Stimulated activated CD4-positive, alpha-beta T cell treated with anti-CD3 and anti-CD28 coated beads, TNF-alpha, amount 100 ng/mL, for 24 hours (primary cell): ENCODE measurements at places on chromosomes 7 and 10.

- no peak for DNase-seq
Measured at GRCh38 chr10:15737656-15738055, 17.9 kb upstream of the ITGA8 start.

GRCh38 chr10:57418476-57418875 is 849.2 kb downstream of the IPMK start:
- DNase-seq, result no peak

GRCh38 chr10:34526186-34526585 is 288.9 kb downstream of the PARD3 start:
- DNase-seq, result no peak

- no peak for DNase-seq
Measured at GRCh38 chr10:22156750-22157149, 61.1 kb downstream of the EBLN1 start.

DNA sequence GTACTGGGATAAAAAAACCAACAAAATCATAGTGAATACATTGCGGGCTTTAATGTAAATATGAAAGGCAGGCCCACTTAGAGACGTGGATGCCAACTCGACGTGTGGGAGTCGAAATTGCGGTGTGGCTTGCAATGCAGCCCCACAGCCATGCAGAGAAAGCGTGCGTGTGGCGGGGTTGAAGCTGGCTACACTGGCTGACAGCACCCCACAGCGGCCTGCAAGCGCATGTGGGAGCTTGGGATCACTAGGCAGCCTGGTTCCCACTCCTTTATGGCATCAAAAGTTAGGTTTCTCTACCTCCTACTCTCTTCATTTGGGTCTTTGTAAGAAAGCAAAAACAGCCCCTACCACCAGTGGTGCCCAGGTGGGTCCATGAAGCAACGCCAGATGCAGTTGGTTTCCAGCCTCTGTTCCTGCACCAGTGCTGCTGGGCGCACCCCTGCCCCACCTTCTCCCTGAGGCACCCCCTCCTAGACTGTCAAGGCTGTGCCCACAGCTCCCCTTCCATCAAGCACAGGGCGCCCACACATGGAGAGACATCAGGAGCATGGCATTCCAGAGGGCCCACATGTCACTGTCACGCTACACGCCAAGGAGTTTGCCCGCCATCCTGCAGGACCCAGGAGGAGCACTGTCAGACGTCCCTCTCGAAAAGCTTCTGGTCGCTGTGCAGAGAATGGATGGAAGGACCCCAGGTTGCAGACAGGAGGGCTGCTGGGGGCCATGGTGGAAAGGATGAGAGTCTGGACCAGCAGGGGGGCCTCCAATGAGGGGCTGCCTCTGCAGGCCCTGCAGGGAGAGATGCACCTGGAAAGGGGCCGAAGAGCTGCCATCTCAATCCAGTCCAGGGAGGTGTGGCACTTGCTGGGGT is 142.9 kb downstream of the PAXIP1 start:
- DNase-seq, result no peak

DNA sequence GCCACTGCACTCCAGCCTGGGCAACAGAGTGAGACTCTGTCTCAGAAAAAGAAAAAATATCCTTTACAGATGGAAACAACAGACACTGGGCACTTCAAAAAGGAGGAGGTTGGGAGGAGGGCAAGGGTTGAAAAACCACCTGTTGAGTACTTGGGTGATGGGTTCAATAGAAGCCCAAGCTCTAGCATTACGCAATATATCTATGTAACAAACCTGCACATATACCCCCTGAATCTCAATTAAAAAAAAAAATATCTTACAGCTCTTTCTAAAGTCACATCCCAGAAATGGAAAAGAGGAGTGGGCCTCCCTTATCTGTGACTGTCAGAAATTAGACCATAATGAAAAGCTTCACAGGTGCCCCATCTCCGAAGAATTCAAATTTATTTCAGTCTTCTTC is 12.1 kb downstream of the VIM start:
- DNase-seq, result no peak

DNA sequence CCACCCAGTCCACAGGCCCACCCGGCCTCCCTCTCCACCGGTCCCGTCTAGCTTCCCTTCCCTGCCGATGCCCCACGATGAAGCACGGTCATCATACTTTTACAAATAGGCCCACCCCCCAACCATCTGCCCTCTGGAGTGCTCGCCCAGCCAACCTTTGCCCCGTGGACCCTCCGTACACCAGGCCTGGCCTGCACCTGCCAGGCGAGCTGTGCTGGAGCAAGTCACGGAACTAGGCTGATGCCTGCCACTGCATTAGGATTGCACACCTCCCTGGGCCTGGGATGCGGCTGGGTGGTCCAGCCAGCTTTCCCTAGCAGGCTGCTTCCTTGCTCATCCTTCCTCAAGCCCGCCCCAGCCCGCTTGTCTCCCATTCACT is 44.7 kb downstream of the PPIF start:
- DNase-seq, result no peak

GRCh38 chr10:88944813-88945212 is 7.8 kb downstream of the ACTA2 start:
- DNase-seq, result no peak

DNA sequence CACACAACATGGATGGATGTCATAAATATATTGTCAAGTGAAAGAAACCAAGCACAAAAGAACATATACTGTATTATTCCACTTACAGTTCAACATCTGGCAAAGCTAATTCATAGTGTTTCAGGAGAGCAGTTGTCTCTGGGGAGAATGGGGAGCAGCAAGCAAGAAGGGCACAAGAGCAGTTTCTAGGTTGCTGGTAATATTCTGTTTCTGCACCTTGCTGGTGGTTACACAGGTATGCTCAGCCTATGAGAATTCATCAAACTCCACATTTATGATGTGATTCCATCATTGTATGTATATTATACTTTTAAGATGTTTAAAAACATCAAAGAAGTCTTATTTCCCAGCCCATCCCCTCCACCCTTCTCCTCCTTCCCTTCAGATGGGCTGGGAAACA is 18.1 kb upstream of the PALS2 start:
- DNase-seq, result no peak

GRCh38 chr10:85995791-85996190 is 370.8 kb downstream of the GRID1 start:
- DNase-seq, result peak; percentile 21

GRCh38 chr7:76424413-76425111 is at the start of gene ZP3:
Gene ZP3 (plus strand): TSS chr7:76424950. CDS start chr7:76424965, 15 bp downstream.
- no peak for DNase-seq

- no peak for DNase-seq
Measured at GRCh38 chr7:159105066-159105780, 39.4 kb downstream of the VIPR2 start.

DNA sequence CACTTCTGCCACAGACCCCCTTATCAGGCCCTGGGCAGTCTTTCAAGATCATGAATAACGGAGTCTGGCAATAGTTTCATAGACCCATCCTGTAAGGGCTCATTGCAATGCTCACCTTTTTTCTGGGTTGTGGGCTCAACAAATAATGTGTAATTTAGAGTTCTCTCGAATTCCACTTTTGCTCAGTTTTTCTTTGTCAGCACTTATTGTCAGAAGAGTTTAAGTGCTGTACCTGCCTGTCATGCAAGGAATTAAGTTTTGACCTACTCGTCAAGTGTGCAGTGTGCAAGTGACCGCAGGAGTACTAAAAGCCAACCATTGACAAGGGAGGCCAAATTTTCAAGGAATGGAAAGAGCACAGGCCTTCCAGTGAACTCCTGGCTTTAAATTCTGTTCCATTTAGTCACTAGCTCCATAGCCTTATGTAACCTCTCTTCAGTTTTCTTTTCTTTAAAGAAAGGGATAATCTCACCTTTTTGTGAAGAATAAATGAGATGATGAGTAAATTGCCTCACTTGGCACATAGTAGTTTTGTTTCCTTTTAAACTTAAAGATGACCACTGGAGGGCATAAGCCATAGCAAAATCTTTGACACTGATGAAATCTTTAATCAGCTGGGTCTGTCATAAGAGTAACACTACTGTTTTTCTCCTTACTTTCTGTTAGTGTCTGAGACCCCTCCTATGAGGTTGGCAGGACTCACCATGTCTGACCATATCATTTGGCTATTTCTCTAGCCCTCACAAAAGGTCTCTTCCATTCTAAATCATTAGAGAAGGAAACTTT is 313.3 kb downstream of the TYW1 start:
- DNase-seq, result no peak

DNA sequence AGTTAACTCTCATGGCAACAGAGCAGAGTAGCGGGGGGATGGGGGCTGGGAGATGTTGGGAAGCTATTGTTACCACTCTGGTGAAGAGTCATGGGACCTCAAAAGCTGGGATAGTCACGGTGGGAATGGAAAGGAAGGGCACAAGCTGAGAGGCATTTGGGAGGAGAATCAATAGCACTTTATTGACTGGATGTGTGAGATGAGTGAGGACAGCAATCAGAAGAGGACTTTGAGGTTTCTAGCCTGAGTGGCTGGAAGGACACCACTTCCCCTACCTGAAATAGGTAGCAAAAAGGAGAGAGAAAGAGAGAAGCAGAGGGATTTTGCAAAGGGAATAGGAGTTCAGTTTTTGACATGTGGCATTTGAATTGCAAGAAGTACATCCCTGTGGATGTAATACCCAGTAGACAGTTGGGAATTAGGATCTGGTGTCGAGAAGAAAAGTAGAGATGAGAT is 27.2 kb downstream of the SCD start:
- DNase-seq, result no peak

DNA sequence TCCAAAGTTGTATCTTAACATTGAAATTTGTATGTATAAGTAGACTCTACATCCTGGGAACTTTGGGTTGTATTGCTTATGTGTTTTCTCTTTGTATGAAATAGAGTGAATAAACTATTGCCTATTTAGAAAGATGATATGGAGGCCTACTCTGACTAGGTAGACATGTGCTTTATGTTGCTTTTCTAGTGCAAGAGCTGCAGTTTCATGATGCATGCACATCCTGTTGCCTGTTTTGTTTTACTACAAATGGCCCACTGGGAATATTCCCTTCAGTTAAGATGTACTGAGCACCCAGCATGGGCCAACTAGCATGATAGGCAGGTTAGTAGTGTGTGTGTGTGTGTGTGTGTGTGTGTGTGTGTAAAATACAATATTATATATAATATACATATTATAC is 282.1 kb upstream of the LRGUK start:
- DNase-seq, result no peak
